A549 (cell line): ENCODE measurements at places on chromosomes 4 and X.

DNA sequence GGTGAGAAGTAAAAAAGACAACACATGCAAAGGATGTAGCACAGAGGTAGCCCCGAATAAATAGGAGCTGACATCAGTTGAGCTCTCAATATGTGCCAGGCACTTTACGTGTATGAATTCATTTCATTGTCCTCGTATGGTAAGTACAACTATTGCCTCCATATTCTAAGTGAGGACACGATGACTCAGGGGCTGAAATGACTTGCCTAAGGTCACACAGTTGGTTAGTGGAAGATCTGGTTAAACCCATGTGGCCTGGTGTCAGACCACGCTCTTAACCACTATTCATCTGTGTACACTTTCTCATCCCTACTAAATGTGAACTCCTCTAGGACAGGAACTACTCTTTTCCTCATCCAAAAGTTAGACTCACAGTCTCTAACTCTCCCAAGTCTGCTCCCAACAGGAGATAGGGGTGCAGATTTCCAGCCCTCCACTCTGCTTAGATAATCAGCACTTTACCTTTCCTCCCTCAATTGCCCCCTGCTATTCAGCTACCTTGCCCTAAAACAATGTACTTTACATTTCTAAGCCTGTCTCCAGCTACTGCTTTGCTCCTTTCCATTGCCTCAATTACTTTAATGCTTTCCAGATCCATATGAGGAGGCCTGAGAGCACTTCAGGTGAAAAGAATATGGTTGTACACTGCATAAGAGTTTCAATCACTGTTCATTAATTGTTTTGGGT lies 58.8 kb upstream of the LHFPL1 start:
- no peak for DNase-seq

- DNase-seq: no peak
Measured at GRCh38 chr4:140061659-140062289, 92.2 kb downstream of the MAML3 start.

GRCh38 chr4:8321771-8322170 lies 52.2 kb downstream of the HTRA3 start:
- no peak for DNase-seq

GRCh38 chrX:47483306-47484268 lies 565 bp upstream of the ZNF41 start:
- peak; percentile 28 for DNase-seq

- peak; percentile 89 for DNase-seq
Measured at GRCh38 chr4:69095301-69095731, 958 bp upstream of the UGT2B7 start.

DNA sequence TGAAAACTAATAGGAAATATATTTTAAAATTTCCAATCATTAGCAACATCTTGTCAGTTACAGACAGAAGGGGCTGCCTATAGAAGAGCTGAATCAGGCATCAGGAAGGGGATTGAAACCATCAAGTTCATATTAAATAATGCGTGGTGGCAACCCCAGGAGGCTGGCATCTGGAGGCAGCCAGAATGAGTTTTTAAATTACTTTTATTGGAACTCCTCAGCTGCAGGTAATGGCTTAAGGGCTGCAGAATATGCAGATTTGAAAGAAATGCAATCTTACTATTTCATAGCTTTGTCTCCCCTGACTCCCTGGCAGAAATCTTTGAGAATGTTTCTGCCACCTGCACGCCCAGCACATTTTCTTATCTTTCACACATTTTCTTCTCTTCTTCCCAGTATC lies 711.6 kb downstream of the PCDH19 start:
- DNase-seq: no peak

DNA sequence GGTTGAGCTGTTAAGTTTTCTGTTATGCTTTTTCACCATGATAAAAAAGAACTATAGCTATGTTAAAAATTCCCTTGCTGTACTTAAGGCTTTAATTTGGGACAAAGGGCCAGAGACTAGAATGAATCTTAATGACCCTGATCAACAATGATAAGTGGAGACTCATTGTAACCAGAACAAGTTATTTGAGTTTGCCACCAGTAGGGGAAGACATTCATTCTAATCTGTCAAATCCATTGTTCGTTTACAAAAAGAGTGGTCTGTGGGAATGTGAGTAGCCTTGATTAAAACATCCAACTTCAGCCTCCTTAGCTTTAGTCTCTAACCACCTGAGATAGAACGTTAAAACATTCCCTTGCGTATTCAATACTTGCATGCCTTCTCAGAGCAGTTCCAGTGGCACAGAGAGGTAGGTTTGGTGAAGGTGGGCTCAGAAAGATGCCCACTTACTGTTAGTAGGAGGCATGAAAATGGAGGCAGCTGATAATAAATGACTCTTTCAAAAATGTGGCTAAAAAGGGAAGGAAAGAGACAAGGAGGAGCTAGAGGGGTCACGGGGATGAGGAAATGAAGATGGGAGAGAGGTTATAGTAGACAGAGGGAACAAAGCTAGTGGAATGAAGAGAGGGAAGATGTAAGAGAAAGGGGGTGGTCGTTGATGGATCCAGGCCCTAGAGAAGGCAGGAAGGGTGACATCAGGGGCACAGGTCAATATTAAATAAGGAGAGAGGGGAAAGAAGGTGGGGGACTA lies 66.2 kb downstream of the EGF start:
- no peak for DNase-seq

GRCh38 chr4:151472711-151473110 lies 63.7 kb downstream of the FHIP1A start:
- no peak for DNase-seq

DNA sequence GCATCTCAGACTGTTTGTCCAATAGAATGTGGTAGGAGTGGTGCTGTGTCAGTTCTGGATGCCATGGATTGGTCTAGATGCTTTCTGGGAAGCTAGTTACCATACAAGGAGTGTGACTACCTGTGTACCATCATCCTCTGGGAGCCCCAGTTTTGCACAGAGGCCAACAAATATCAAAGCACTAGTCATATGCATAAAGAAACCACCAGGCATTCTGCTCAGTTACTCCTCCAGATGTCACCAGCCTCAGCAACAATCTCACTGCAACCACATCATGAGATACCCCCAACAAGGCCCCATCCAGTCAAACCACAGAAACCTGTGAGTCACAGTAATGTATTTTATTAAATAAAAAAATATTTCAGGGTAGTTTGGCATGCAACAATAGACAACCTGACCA lies 435.8 kb upstream of the CPEB2 start:
- no peak for DNase-seq

GRCh38 chr4:27016551-27016950 lies 155.9 kb downstream of the STIM2 start:
- no peak for DNase-seq

- DNase-seq: no peak
Measured at GRCh38 chrX:110381216-110381615, 22.6 kb downstream of the RTL9 start.

DNA sequence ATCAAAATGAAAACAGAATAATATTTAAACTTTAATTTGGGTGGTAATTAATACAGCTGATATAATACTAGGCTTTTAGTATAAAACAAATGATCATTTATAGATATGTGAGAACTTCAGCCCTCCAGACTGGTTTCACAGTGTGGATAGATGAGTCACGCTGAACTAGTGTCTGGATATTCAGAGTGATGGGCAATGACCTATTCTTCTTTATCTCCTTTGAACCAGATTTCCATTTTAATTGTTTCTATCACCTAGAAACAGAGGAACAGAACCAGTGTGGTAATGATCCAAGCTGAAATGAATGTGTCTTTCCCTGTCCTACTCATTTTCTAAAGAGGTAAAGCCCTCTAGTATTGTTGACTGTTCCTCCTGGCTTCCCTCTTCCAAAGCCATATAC lies 155.2 kb upstream of the GK2 start:
- no peak for DNase-seq

- no peak for DNase-seq
Measured at GRCh38 chr4:126268106-126268505, 953.4 kb downstream of the FAT4 start.

DNA sequence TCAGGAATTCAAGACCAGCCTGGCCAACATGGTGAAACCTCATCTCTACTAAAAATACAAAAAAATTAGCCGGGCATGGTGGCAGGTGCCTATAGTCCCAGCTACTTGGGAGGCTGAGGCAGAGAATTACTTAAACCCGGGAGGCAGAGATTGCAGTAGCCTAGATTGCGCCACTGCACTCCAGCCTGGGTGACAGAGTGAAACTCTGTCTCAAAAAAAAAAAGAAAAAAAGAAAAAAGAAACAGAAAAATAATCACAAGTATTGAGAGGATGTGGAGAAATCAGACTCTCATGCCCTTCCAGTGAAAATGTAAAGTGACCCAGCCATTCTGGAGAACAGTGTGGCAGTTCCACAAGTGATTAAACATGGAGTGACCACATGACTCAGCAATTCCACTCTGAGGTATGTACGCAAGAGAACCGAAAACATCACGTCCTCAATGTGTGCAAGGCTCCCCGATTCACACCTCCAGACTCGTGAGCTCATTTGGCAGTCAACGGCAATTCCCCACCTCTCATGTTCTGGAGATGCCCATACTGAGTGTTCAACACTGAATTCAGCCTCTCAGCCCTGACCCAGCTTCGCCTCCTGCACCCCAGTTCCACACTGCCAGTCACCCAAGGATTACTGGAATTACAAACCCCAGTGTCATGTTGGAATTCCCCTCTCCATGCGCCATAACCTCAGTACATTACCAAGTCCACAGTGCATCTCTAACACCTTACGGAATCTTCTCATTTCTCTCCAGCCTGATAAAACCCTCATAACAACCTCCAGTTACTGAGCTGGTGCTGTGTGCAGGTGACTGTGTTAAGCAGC lies 21.1 kb downstream of the ACOX3 start:
- DNase-seq: no peak

- DNase-seq: no peak
Measured at GRCh38 chr4:85368932-85369331, 106.0 kb upstream of the ARHGAP24 start.

GRCh38 chr4:3335385-3335784 lies 42.6 kb downstream of the RGS12 start:
- no peak for DNase-seq

DNA sequence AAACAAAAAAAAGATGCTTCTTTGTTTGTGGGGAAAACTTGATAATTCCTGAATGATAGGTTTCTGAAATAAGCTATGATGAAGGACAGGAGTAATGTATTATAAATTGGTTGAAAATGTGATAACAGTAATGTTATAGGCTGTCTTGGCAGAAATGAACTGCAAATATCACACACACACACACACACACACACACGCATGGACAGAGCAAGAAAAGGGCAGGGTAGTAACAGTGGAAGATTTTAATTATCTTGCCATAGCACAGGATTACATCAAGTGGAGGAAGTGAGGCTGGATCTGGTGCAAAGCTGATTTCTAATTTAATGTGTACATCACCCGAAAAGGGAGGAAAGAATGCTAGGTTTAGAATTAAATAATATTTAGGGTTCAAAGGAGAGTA lies 97.5 kb upstream of the CXXC4 start:
- DNase-seq: no peak

GRCh38 chr4:140219567-140219966 lies 65.6 kb upstream of the MAML3 start:
- no peak for DNase-seq

GRCh38 chr4:168797194-168797593 lies 212.9 kb downstream of the CBR4 start:
- peak; percentile 77 for DNase-seq
